ENCODE measurements at places on chromosomes 13 and 19. TPM values are rescaled to one million over a fixed set of nuclear protein-coding genes. Genes with fewer than 3 reads are reported as not detected.

C1QTNF9 gene
- total RNA-seq, result 0.51 TPM

KIR3DL2 gene
- not detected for total RNA-seq

GRCh38 chr19:45499196-45500180 is 1.2 kb downstream of the PPM1N start:
- no peak for DNase-seq

DNA sequence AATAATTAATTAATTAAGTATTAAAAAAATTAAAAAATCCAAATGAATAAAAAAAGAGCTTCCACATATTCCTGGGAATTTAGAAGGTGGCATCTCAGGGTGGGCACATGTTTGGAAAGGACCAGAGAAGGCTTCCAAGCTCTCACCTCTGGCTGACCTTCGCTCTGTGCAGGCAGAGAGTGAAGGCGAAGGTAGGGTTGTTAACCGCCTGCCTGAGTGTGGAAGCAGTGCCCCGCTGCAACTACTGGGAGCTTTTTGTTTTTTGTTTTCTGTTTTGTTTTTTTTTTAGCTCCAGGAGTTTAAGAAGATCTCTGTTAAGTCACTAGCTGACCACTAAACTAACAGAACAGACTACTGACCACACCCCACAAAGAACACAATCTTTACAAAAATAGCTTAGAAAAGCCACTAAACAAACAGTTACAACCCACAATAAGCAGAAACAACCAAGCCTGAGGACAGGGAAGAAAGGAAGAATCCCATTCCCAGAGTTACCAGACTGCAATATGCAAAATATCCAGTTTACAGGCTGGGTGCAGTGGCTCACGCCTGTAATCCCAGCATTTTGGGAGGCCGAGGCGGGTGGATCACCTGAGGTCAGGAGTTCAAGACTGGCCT is 11.4 kb downstream of the ZNF541 start:
- no peak for DNase-seq

DNA sequence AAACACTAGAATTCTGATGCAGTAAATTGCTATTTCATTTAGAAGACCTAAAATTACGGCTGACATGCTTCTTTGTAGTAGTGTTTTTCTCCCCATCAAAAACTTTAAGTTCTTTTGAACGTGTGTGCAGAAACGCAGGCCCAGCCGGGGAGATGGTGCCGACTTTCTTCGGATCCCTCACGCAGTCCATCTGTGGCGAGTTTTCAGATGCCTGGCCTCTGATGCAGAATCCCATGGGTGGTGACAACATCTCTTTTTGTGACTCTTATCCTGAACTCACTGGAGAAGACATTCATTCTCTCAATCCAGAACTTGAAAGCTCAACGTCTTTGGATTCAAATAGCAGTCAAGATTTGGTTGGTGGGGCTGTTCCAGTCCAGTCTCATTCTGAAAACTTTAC is 98.3 kb downstream of the TNFRSF19 start:
- no peak for DNase-seq

GRCh38 chr13:31032528-31033113 is 100.2 kb downstream of the TEX26 start:
- no peak for DNase-seq

DNA sequence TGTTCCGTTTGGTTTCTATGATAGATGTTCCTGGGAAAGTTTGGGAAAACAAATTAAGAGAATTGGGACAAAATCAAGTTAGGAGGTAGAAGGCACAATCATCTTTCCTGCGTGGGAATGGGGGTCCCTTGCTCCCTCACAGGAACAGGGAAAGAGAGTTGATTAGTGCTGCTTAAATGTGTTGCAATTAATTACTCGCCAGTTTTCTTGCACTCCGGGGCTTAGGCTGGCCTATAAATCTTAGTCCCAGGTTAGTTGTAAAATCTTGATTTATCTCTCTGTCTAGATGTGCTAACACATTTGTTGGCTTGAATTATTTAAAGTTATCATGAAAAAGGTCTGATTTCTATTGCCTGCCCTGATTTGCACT is 10.1 kb downstream of the B3GLCT start:
- DNase-seq, result no peak
